Activated CD4-positive, alpha-beta T cell treated with anti-CD3 and anti-CD28 coated beads, Interleukin-2, amount 10 ng/mL, durations not matched to agents 24 days and 14 days (primary cell): ENCODE measurements at places on chromosomes 12 and 14.

DNA sequence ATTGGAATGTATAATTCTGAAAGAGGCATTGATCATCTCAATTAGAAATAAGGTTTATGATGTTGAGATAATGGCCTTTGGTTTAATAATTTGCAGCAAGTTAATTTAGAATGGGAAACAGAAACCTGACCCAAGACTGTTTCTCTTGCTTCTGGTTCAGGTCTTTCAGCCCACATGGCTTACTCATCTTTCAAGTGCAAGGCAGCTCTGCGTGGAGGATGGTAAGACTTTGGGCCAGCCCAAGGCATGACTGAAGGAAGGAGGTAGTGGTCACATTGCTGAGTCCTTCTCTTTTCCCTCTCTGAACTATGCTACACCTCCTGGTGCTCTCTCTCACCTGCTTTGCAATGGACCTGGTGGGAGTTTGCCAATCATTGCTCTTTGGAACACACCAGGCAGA, 98.7 kb downstream of the CAND1 start:
- DNase-seq: no peak

DNA sequence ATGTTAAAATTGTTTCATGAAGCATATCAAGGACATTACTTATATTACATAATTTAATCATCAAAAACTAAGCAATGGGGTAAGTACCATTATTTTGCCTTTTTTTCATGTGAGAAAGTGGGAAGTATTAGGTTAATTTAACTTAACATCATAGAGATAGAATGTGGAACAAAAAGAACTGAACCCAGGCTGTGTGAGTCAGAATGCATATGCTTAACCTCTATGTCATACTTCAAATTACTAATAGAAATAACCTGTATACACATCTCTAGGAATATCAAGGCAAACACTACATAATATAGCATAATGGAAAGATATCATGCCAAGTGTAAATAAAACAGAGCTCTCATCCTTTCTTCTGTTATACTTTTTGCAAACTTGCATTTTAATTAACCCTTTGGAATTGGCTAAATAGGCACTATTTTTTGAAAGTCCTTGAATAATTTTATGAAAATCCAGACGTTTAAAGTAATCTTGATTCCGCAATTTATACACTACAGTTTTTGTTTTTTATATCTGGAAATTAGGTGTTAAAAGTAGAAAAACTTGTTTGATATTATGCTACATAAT, 777.7 kb downstream of the SLC6A15 start:
- no peak for DNase-seq

GRCh38 chr12:104475271-104475670, 18.5 kb downstream of the CHST11 start:
- DNase-seq: no peak

DNA sequence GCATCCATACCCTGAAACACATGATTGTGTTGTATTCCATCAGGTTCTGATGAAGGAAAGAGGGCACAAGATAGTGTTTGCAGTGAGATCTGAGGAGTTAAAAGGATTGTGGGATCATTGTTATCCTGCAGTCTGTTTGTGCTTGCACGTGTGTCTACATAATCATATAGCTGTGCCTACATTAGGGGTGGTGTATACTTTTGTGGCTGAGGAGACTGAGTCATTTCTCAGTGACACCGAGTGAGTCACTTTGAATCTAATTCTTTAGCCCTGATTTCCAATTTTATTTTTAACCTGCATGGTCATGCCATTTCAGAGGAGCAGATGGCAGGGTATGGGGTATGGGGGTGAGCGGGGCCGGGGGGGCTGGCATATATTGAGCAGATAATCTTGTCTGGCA, 133.2 kb downstream of the ANO4 start:
- no peak for DNase-seq

- no peak for DNase-seq
Observed at GRCh38 chr12:24760606-24761378, 188.1 kb downstream of the BCAT1 start.

GRCh38 chr12:110717037-110717436, 25.7 kb downstream of the PPP1CC start:
- peak; percentile 54 for DNase-seq

DNA sequence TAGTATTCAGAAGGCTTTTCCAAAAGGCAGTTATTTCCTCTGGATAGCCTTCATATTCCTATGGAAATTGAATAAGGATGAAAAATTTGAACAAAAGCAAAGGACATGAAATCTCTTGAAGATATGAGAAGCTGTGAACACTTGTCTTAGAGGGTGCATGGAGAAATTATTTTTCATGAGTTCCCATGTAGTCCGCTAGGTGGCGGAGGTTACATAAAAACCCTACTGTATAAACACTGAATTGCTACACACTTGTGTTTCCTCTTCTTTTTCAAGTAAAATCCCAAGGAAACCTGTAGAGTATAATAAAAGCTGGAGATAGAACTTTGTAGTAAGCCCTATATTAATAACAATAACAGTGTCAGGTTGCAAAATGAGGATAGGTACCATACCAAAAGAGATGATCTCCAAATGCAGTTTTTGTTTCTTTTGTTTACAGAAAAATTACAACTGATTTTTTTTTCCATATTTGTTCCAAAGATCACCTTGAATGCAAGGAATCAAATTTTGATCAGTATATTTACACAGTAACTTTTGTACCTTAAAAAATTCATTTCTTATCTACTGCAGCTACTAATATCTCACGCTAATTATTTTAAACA, 37.8 kb upstream of the OR4E1 start:
- DNase-seq: peak; percentile 72

DNA sequence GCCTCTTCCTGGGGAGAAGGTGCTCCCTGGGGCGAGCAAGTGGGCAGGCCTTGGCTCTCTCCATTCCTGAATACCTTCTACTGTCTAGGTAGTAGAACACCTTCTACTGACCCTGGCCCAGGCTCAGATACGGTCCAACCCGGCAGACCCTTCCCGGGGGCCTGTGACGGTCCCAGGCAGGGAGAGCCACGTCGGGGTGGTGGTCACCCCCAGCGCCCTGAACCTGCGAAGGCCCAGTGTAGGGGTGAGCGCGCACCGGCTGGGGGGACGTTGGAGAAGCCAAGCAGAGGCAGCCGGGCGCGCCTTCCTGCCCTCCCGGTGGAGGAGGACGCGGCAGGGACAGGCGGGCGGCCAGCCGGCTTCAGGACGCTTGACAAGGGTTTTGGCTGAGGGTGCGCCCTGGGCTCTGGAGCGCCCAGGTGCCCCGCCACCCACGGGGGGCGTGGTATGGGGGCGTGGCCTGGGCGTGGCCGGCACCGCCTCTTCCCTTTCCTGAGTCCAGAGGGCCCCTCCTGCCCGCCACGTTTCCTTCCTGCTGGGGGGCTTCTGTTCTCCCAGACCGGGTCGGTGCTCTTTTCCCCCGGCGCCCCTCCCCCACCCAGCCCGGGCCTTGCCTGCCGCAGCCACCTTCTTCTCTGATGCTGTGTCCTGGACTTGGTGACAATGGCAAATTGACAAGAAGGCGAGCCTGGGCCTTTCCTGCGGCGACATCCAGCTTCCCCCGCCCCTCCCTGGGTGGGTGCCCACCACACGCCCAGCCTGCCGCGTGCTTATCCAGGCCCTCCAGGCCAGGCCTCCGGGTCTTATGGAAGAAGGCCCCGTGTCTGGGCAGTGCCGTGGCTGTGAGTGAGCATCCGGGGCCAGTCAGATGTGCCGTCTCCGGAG, 24.5 kb upstream of the PPP1R13B start:
- peak; percentile 94 for DNase-seq

- no peak for DNase-seq
Observed at GRCh38 chr12:1246637-1247036, 255.6 kb downstream of the ERC1 start.

DNA sequence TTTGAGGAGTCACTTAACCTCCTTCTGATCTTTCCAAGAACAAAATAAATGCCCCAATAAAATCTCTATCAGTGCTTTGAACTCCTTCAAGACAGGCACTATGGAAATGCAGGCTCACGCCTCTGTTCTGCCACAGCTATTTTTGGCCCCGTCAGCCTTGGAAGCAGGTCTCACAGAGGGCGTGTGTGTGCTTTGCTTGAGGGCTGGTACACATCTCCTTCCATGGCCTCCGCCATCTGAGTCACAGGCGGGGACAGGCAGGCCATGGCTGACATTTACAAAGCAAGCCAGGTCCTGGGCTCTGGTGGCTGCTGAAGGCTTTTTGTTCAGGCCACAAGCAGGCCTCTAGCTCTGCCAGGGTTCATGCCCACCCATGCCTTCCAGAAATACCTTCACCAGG, 16.0 kb downstream of the PRIMA1 start:
- no peak for DNase-seq

DNA sequence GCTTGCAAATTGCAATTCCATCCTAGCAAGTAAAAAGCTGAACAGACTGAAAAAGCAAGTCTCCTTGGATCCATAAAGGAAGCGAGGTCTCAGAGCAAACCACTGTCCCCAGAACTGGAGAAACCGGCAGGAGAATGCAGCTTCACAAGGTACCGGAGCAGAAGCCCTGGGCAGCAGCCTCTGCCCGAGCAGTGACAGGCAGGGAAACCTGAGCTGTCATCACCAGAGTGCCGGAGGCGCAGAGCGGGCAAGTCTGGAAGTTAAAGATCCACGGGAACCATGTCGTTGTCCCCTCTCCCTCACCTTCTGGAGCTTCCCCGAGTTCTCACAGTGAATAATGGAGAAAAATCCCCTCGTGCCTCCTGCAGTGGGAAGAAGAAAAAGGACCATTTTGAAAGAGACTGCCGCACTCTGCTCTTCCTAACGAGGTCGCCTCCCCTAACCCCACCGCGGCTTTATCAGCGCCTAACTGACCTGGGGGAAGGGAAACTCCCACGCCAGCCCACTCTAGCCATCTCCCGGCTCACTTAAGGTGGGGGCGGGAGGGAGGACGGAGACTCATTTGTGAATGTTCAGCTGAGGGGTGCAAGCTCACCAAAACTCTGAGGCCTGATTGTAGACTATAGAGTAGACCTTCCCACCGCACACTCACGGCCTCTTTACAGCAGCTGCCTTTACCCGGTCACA, 27.8 kb downstream of the FBXL14 start:
- DNase-seq: no peak

DNA sequence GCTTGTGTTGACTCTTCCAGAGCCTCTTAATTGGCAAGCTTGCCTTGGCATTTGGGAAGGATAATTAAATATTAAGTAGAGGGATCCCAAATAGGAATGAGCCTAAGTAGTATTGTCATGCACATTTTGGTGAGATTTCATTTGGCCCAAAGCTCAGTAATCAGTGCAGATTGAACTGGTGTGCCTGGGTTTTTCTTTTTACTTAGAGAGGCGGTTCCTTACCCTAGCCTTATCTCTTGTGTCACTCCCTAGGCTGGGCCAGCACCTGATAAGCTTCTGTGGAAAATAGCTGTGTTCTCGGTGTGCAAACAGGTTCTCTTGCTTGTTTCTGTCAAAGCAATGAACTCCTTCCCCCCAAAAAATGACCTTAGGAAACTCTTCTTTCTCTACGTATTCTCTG, 9.3 kb upstream of the B4GALNT3 start:
- DNase-seq: no peak

DNA sequence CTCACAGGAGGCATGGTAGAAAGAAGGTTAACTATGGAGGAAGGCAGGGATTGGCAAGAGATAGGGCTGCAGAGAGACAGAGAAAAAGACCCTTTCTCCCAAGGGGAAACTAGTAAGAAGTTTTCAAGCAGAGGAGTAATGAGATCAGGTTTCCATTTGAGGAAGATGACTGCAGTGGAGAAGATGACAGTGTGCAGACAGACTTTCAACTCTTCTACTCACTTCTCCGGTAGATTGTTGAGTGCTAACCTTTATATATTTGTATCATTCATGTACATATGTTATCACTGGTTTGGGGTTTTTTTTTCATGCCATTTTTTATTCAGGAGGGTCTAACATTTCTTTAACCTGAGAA, 5.9 kb upstream of the B3GNT4 start:
- DNase-seq: no peak

GRCh38 chr12:10160617-10161385, 11.1 kb downstream of the OLR1 start:
- no peak for DNase-seq

DNA sequence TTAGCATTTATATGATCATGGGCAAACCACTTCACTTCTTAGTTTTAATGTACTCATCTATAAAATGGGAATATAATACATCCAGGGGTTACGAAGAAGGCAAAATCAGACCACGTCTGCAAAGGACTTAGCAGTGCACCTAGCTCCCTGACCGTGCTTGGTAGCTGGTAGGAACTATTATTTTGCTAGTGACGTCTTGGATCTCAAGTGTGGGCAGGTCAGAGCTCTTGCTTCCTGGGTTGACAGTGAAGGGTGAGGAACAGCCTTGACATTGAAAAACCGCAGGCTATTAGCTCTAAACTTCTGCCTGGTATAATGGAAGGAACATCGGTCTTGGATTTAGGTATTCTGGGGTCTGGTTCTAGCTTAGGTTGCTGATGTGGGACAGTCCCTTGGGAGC, 89.3 kb upstream of the MED13L start:
- DNase-seq: no peak

DNA sequence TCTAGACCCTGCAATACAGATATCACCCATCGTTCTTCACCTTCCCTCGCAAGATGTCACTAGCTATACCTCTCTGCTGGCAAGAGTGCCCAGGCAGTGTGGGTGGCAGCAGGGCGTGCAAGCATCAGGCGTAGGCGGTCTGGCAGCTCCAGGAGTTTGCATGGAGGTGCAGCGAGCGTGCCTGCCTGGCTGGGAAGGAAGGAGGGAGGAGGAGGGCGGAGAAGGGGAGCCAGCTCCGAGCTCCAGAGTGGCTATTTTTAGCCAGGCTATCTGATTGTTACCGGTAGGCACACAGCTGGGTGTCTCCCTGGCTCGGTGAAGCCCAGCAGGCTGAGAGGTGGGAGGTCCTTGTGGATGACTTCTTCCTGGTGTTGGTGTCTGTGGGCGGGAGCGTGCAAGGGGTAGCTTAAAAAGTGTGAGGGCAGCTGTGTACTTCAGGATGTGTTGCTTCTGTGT, 6.2 kb downstream of the FOXJ2 start:
- DNase-seq: peak; percentile 78

DNA sequence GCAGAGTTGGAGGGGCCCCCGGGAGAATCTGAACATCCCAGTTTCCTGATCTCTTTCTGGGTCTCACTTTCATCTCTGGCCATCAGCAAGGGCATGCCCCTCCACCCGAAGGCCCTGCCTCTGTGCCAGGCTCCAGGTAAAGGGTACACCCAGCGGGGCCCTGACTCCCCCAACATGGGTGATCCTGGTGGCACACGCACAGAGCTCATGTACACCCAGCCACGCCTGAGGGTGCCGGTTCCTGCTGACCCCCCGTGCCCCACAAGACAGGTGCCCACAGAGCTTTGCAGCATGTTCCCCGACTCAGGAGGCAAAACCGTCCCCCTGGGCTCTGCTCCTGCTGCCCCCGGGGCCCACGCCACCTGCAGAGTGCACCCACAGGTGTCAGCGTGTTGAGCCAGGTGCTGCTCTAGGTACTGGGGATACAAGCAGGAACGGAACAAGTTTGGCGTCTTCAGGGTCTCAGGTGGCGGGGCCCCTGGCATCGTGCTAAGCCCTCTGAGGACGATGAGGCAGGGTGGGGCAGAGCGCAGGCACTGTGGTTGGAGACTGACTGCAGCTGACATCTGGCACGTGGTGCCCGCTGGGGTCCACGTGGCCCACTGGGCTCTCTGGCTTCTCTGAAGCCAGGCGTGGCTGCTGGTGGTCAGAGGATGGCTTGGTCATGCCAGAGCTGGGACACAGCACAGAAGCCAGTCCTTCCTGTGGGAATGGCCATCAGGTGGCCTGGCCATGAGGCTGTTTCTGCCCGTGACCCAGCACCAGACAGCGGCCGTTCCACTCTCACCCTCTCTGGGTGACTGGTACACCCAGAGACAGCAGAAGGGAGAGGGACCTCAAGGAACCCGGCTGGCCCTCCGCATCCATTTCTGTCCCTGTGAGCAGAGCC, 13.8 kb downstream of the BAG5 start:
- DNase-seq: no peak

GRCh38 chr14:100818221-100818699, 7.7 kb upstream of the MEG3 start:
- no peak for DNase-seq

GRCh38 chr12:121773011-121773777, 20.3 kb downstream of the RHOF start:
- peak; percentile 94 for DNase-seq
